ENCODE measurements at places on chromosomes 12 and 14.

DNA sequence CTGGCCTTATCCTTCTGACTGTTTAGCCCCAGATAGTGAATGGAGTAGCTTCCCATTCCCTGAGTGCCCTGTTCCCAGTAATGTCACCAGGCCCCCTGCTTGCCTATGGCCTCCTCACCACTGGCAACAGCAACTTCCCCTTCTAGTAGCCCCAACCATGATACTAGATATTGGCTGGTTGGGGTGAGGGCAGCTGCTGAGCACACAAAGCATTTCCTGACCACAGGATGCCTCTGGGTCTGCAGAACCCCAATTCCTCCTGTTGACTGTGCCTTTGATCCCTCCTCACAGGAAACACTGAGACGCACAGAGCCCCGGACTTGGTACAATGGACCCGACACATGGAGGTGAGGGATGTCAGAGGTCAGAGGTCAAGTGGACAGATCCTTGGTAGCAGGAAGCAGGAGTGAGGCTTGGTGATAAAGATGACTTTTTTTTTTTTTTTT, 597 bp downstream of the SOAT2 start:
- DNase-seq = no peak

- DNase-seq = no peak
Observed at GRCh38 chr12:70196811-70197281, 46.4 kb upstream of the CNOT2 start.

- DNase-seq = peak; percentile 43
Observed at GRCh38 chr12:10721651-10722501, 1.2 kb downstream of the YBX3 start.

DNA sequence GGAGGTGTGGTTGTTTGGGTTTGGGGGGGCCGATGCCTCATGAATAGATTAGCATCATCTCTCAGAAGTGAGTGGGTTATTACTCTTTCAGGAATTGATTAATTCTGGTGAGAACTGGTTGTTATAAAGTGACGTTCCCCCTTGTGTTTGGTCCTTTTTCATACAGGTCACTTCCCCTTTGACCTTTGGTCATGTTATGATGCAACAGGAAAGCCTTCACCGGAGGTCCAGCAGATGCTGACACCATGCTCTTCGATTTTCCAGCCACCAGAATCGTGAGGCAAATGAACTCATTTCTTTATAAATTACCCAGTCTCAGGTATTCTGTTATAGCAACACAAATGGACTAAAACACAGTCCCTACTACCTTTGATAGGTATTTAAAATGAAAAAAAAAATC, 439.4 kb downstream of the NELL2 start:
- DNase-seq = no peak

- peak; percentile 47 for DNase-seq
Observed at GRCh38 chr12:114662512-114663177, 21.3 kb downstream of the TBX3 start.

DNA sequence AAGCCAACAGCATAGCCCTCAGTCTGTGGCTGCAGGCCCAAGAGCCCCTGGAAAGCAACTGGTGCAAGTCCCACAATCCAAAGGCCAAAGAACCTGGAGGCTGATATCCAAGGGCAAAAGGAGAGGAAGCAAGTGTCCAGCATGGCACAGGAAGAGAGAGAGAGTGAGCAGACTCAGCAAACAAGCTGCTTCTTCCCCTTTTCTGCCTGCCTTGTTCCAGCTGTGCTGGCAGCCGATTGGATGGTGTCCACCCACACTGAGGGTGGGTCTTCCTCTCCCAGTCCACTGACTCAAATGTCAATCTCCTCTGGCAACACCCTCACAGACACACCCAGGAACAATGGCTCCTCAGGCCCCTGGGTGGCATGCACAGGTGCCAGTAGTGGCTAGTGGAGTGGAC, 33.5 kb downstream of the SMCO2 start:
- DNase-seq = no peak

DNA sequence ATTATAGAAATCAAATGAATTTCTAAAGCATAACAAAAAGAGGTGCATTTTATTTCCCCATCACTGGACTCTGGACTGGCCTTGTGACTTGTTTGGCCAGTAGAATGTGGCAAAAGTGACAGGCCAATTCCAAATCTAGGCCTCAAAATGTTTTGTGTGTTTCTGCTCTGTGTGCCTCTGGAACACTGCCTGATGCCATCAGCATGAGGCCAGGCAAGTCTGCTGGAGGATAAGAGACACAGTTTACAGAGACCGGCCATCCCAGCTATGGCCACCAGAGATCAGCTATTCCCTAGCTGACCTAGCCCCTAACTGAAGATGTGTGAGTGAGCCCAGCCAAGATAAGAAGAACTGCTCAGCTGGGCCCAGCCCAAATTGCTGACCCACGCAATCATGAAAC, 32.9 kb downstream of the ASCL1 start:
- DNase-seq = no peak

- DNase-seq = no peak
Observed at GRCh38 chr12:62258941-62259630, 1.1 kb upstream of the USP15 start.

DNA sequence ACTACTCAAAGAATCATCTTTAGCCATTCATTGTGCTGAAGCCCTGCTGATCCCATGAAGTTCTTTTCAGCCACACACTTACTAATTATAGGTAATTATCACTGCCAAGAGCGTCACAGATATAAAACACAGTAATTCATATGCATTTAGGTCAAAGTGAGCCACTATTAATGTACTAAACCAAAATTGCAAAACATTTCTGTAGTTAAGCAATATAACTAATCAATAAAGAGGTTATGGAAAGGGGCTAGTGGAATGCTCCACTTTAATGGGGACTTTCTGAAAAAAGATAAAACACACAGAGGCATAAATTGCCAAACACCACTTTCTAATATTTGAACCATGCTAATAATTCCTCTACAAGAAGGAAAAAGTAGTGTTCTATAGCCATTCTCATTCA, 6.8 kb upstream of the CEP128 start:
- no peak for DNase-seq

GRCh38 chr14:91068642-91069041, 8.2 kb upstream of the RPS6KA5 start:
- no peak for DNase-seq

GRCh38 chr14:105010891-105011291, 10.0 kb downstream of the CDCA4 start:
- DNase-seq = no peak

DNA sequence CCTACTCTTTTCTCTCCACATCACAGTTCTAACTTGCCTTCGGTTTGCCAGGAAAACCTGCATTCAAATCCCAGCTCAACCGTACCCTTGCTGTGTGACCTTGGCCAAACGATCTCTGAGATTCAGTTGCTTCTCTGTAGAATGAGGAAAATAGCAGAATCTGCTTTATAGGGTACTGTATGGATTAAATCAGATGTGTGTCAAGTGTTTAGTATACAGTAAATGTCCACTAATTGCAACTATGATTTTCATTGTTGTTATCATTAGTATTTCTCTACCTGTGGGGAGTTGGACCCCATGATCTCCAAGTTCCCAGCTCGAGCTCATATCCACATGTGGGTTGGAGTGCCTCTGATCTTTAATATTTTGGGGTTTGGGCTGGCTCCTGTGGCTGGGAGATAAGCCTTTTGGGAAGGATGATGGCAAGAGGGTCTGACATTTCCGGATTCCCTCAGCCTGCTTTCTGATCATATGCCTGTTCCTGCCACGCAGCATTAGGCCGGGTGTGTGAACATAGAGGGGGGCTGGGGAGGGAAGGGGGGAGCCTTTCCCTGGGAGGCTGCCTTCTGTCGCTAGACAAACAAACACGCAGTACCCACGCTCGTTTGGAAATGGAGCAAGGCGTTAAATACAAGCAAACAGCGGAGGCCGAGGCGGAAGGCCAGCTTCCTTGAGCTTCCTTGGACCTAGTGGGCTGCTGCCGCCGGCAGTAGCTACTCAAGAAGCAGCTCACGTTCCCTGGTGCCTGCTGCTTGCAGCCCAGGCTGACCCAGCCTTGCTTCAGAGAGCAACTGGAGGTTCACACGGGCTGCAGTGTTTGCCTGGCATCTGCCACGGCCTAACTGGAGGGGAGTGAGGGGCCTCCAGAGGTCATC, 213.5 kb upstream of the LHX5 start:
- DNase-seq = no peak

GRCh38 chr12:100826323-100826722, 31.7 kb downstream of the ANO4 start:
- peak; percentile 10 for DNase-seq

DNA sequence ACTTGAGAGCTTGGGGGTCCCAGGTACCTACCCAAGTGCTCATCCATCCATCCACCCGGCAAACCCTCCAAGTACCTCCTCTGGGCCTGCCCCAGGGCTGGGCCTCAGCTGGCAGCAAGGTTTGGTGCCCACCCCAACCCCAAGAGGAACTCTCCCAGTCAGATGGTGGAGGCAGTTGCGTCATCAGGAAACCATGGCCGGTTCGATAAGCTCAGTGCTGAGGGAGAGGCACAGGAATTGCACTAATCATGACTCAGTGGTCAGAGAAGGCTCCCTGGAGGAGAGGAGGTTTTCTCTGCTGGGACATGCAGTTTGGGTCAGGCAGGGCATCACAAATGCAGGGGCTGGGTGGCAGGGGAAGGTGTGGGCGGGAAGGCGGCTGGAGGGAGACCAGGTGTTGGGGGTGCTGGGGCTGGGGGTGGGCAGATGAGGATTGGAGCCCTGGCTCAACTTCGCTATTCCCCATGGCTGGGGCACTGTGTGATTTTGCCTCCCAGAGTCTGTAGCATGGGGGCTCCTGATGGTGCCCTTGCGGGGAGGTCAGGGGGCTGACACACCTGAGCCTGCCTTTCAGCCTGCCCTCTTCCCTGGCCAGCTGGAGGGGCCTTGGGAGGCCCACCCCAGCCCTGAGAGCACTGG, 32.2 kb downstream of the SH2B3 start:
- no peak for DNase-seq

- DNase-seq = no peak
Observed at GRCh38 chr14:46887144-46887543, 235.6 kb upstream of the RPL10L start.

DNA sequence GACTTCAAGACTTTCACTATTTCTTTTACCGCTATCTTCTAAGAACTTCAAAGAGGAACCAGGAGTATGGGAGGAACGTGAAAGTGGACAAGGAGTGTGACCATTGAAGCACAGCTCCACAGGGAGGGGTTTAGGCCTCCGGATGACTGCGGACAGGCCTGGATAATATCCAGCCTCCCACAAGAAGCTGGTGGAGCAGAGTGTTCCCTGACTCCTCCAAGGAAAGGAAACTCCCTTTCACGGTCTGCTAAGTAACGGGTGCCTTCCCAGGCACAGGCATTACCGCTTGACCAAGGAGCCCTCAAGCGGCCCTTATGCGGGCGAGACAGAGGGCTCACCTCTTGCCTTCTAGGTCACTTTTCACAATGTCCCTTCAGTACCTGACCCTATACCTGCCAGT, 267.0 kb downstream of the RPL10L start:
- DNase-seq = no peak

GRCh38 chr12:93009533-93009932, 80.4 kb upstream of the EEA1 start:
- DNase-seq = no peak

- no peak for DNase-seq
Observed at GRCh38 chr14:51931308-51931707, 58.0 kb upstream of the RTRAF start.

All from hippocampal formation (tissue), 2 donors.